SW 1271 (cell line): ENCODE measurements at places on chromosomes 1 and 21.

GRCh38 chr1:72845981-72846380 is 563.6 kb upstream of the NEGR1 start:
- no peak for DNase-seq

DNA sequence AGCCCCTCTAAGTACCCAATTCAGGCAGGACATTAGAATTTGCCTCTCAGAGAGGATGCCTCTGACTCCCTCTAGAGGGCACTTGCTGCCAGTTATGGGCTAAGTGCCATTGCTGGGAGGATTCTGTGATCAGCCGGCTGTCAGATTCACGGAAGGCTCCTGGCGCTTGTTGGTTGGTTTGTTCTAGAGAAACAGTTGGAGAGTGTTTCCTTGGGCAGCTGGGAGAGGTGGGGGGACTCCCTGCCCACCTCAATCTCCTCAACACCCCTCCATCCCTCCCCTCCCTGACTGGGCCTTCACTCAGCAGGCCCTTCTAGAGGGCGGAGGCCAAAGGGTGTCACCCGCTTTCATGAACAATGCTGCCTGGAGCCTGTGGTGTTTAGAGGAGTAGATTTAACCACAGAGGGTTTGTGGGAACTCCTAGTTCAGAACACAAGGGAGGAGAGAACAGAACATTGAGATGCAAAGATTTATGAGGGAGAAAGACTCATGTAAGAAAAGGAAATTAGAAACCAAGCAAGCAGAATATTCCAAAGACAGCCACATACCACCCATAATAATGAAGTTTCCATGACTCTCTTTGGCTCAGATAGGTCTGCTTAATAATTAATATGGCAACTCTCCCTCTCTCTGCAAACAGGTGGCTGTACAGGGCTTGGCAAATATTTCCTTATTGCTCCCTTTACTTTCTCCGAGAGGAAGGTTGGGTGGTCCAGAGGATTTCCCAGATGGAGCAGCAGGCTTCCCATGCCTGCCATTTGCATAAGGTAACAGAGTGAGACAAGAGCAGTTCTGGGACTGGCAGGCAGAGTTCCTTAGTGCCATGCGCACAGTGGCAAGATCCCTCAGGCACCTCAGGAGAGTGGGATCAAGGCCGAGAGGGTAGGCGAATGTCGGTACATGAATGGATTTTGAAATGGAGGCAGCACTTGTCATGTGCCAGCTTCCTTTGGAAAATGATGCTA is 30.0 kb upstream of the ACP6 start:
- peak; percentile 8 for DNase-seq

DNA sequence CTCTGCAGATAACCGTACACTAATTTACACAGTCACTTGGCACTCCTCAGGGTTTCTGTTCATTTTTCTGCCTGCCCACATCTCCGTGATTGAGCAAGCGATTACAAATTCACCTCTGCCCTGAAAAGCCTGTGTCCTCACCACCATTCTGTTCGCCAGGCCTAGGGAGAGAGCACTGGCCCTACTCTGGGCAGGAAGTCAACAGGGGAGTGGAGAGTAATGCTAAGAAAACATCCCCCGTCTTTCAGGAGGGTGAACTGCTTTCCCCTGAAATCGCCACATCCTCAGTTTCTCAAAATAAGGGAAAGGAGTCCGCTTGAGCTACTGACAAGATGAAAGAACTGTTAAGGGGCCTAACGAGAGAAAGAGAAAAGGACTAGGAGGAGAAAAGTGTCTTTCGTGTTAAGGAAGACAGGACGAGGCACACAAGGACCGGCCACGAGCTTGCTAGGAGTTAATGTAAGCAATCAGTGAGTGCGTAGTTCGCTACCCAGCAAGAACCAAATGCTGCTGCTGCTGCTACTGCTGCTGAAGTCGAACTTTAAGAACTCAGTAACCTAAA is 632 bp downstream of the PEX19 start:
- no peak for DNase-seq

GRCh38 chr1:8987881-8988617 is 38.2 kb downstream of the SLC2A7 start:
- DNase-seq, result peak; percentile 49

- DNase-seq, result no peak
These were observed 71.7 kb upstream of the MPC2 start for GRCh38 chr1:168008595-168008994.

DNA sequence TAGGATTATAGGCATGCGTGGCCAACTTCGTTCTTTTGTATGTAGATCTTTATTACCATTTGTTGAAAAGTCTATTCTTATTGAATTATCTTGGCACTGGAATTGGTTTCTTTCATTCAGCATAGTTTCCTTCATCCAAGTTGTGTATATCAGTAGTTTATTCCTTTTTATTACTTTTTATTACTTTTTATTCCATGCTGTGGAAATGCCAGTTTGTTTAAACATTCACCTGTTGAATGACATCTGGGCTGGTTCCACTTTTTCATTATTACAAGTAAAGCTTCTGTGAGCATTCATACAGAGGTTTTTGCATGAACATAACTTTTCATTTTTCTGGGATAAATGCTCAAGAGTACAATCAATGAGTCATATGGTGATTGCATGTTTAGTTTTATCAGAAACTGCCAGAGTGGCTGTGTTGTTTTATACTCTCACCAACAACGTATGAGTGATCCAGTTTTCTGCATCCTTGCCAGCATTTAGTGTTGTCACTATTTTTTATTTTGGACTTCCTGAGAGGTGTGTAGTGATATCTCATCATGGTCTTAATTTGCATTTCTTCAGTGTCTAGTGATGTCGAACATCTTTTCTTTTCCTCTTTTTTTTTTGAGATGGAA is 28.6 kb downstream of the PTPRU start:
- DNase-seq, result no peak

DNA sequence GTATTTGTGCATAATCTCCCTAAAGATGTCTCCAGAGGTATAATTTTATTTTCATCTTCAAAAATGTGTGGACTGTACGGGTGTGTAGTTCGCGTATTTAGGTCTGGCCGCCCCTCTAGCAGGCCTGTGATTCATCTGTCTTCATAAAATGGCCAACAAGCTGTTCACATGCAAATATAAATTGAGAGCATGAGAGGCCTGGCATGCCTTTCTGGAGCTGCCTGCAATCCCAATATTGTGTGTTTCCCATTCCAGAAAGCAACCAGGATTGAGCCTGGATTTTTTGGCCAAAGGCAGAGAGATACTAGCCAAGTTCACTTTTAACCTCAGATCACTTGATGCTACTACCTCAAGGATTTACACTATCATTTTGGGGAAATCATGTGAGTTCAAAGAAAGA is 197.2 kb downstream of the NFIA start:
- no peak for DNase-seq

GRCh38 chr1:39490596-39491145 is 765 bp upstream of the BMP8A start:
- DNase-seq, result peak; percentile 5

GRCh38 chr1:41465741-41466140 is 18.7 kb downstream of the EDN2 start:
- no peak for DNase-seq

GRCh38 chr1:12202190-12202497 is 27.7 kb upstream of the VPS13D start:
- no peak for DNase-seq

GRCh38 chr1:147534386-147534785 is 6.9 kb upstream of the BCL9 start:
- DNase-seq, result no peak

DNA sequence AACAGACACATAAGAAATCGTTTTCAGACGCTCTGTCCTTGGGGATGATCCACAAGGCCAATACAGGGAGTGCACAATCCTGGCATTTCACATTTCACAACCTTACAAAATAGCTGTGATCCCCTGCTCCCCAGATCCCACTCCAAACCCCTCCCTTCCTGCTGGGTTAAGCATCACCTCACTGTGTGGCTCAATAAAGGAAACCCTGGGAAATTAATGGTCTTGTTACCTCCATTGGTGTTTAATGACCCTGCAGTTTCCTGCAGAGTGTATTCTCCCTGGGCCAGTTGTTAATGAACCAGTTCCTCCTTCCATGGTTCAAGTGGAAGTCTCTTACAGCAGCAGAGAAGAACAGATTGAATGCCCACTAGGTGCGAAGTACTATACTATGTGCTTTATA is 334.7 kb downstream of the OMA1 start:
- no peak for DNase-seq

- no peak for DNase-seq
These were observed 238.3 kb downstream of the HLX start for GRCh38 chr1:221117548-221117951.

- no peak for DNase-seq
These were observed 41.4 kb downstream of the TRIM62 start for GRCh38 chr1:33140153-33141149.

DNA sequence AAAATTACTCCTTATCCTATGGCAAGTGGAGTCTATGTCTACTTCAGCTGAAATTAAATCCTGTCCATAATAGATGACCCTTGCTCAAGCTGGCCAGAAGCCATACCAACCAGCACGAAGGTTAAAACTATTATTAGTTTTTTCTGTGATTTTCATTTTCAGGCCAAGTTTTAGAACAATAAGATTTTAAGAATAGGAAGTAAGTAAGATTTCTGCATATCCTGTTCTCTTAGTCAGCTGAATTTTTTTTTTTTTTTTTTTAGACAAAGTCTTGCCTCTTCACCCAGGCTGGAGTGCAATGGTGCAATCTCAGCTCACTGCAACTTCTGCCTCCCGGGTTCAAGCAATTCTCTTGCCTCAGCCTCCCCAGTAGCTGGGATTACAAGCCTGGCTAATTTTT is 6.1 kb upstream of the RBP7 start:
- DNase-seq, result no peak
